ENCODE measurements at places on chromosomes 4 and X. TPM values are rescaled to one million over a fixed set of nuclear protein-coding genes. Genes with fewer than 3 reads are reported as not detected.

DNA sequence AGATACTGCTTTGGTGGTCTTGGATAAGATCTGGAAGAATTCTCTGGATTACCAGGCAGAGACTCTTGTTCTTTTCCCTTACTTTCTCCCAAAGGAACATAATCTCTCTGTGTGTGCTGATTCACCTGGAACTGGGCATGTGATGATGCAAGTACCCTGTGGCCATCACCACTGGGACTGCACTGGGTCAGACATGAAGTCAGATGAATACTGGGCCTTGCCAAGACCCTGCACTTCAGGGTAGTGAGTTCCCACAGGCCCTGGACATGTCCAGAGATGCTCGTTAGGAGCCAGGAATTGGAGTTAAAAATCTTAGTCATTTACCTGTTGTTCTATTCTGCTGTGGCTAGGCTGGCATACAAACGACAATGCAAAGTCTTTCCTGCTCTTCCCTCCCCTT lies 290.1 kb upstream of the BMP3 start:
- H3K4me1 ChIP-seq: no peaks in the 10 kb centered on the region
- H3K27ac ChIP-seq: no peak overlapping the region
- H3K36me3 ChIP-seq: no peaks in the 10 kb centered on the region
- no peaks in the 10 kb centered on the region for H3K27me3 ChIP-seq

GRCh38 chrX:40068048-40068447 lies 29.7 kb downstream of the BCOR start:
- H3K4me1 ChIP-seq: peaks cover 2% of the 10 kb centered on the region
- no peak overlapping the region for H3K4me3 ChIP-seq
- H3K27ac ChIP-seq: no peak overlapping the region
- DNase-seq: no peak
- no peaks in the 10 kb centered on the region for H3K27me3 ChIP-seq
- peaks cover 75% of the 10 kb centered on the region for H3K36me3 ChIP-seq

DNA sequence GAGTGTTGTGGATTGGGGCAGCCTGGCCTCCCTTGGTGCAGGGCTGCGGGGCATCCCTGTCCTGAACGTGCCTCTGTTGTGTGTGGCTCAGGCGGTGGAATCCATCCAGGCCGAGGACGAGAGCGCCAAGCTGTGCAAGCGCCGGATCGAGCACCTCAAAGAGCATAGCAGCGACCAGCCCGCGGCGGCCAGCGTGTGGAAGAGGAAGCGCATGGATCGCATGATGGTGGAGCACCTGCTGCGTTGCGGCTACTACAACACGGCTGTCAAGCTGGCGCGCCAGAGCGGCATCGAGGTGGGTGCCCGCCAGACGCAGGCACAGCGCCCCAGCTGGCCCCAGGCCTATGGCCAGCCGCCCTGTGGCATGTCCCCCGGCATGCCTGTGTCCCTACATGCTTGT lies 25.6 kb downstream of the MAEA start:
- H3K36me3 ChIP-seq: peaks cover 57% of the 10 kb centered on the region
- H3K4me1 ChIP-seq: peaks cover 12% of the 10 kb centered on the region
- H3K27me3 ChIP-seq: no peaks in the 10 kb centered on the region
- H3K27ac ChIP-seq: no peak overlapping the region

DNA sequence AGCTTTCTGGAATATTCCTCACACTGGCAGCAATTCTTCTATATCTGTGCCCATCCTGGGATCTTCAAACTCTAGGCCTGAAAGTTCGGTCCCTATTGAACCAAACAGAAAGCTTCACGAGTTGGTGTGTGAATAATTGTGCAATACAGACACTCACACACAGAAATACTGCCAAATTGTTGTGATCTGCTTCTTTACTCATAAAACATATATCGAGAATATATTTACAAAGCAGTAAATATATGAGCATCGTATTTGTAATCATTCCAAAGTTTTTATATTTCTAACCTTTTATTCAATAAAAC lies 56.6 kb upstream of the BEX4 start:
- H3K27me3 ChIP-seq: no peaks in the 10 kb centered on the region
- DNase-seq: no peak
- H3K27ac ChIP-seq: no peak overlapping the region
- no peak overlapping the region for H3K4me3 ChIP-seq
- no peaks in the 10 kb centered on the region for H3K4me1 ChIP-seq

DNA sequence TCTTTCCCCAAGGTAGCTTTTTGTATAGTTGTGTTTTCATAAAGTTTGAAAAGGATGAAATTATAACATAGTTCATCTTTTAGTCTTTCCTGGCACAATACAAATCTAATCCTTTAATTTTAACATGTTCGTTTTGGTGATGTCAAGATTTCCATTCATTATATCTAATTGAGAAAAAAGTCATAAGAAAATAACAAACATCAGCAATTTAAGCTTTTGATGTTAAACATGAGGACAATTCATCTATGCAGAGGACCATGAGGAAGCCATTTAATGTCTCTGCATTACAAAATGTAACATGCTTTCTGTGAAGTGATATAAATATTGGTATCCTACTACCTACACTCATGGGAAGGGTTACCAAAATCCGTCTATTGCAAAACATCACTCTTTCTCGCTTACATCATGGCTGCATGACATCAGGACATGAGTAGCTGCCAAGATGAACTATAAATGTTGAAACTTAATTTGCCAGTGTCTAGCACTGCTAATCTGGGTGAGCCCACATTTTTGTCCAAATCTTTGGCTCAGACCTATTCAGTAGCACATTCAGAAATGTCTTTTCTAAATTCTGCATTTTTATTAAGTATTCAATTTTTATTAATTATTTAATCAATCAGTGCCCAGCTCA lies 9.5 kb downstream of the EPGN start:
- H3K27me3 ChIP-seq: no peaks in the 10 kb centered on the region
- no peak overlapping the region for H3K27ac ChIP-seq
- DNase-seq: no peak
- no peaks in the 10 kb centered on the region for H3K4me1 ChIP-seq

DNA sequence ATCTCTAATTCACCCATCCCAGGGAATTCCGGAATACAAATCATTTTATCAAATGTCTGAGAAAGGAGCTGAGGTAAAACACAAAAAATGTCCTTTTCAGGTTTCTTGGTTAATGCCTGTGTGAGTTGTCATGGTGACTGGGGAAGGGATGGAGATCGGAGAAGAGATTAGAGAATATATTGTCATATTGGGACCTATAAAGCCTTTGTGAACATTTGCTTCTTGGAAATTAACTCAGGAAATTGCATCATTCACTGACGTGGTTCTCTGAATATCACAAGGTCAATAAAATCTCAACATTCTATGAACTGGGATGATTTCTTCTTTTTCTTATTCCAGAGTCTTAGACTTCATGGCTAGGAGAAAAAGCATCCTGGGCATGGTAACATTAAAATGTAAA lies 174.8 kb upstream of the GLRA2 start:
- no peaks in the 10 kb centered on the region for H3K4me1 ChIP-seq
- no peak overlapping the region for H3K4me3 ChIP-seq
- no peak for DNase-seq
- H3K36me3 ChIP-seq: no peaks in the 10 kb centered on the region
- no peaks in the 10 kb centered on the region for H3K27me3 ChIP-seq
- H3K27ac ChIP-seq: no peak overlapping the region

DNA sequence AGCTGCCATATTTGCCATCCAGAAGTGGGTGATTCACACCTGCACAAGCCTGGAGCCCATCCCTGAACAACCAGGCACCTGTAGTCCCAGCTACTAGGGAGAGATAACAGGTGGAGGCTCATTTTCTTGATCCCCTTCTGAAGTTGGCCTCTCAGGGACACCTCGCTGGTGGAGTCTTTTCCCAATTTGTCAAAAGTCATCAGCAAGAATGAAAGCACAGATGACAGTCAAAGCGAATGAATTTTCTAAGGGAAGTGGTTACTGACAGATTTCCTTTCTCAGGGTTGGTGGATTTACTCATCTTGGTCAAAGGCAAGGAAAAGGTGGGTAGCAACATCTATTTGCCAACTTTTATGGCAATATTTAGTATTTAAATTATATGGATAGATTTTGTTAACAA lies 36.5 kb downstream of the FGFBP1 start:
- no peaks in the 10 kb centered on the region for H3K27me3 ChIP-seq
- H3K4me1 ChIP-seq: no peaks in the 10 kb centered on the region

- H3K4me1 ChIP-seq: no peaks in the 10 kb centered on the region
- H3K36me3 ChIP-seq: no peaks in the 10 kb centered on the region
- no peak for DNase-seq
These were observed 30.1 kb downstream of the P2RY8 start for GRCh38 chrX:1506916-1507315.

DNA sequence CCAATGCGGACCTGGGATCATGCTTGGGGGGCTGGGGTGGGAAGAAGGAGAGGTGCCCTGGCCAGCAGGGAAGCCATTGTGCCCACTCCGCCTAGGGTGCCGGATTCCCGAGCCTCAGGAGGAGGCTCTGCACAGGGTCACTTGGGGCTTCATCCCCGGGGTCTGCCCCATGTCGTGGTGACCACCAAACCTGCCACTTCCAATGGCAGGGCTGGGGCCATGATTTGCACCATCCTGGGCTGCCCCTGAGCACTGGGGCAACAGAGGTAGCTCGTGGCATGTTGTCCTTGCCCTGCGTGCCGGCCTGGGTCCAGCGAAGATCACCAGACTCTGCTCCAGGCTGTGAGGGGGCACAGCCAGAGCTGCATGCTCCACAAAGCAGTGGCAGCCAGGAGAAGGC lies 71.4 kb upstream of the DCAF12L2 start:
- DNase-seq: no peak
- no peaks in the 10 kb centered on the region for H3K36me3 ChIP-seq
- H3K27ac ChIP-seq: no peak overlapping the region
- no peak overlapping the region for H3K4me3 ChIP-seq
- H3K27me3 ChIP-seq: no peaks in the 10 kb centered on the region

GRCh38 chr4:159070742-159071141 lies 32.1 kb upstream of the RAPGEF2 start:
- H3K4me1 ChIP-seq: no peaks in the 10 kb centered on the region
- no peaks in the 10 kb centered on the region for H3K36me3 ChIP-seq
- no peak overlapping the region for H3K4me3 ChIP-seq
- H3K27me3 ChIP-seq: no peaks in the 10 kb centered on the region
- no peak for DNase-seq

DNA sequence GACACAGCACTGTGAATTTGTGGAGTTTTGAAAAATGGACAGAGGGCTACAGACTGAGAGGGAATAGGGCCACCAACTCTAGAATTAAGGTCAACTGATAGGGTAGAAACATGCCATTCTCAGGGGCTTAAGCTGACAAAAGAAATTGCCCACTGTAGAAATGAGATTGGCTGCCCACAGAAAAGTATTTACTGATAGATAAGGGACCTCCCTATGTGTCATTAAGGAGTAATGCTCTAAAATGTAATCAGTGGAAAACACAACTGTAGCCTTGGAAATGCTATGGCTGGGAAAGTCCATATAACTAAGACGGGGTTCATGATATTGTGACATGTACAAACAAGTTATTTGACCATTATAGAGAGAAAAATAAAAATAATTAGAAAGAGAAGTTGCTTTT lies 4.6 kb downstream of the RTL9 start:
- no peak overlapping the region for H3K27ac ChIP-seq
- no peak for DNase-seq
- no peaks in the 10 kb centered on the region for H3K36me3 ChIP-seq

IL1RAPL2 gene
- total RNA-seq: 1.1 TPM

GYPE gene
- not detected for total RNA-seq

PAGE2 gene
- total RNA-seq: not detected

NSD2 gene
- 55.6 TPM for total RNA-seq

ATP7A gene
- total RNA-seq: 3.5 TPM

CACNA1F gene
- 0.89 TPM for total RNA-seq

MAGEE1 gene
- not detected for total RNA-seq
